Neuronal stem cell (in vitro differentiated cells): ENCODE measurements at places on chromosomes 12 and 14.
A peak's percentile ranks its signal among the peaks of the same experiment; 100 is the strongest.

- no peak for DNase-seq
These were observed 100.7 kb downstream of the ITPR2 start for GRCh38 chr12:26732005-26732908.

DNA sequence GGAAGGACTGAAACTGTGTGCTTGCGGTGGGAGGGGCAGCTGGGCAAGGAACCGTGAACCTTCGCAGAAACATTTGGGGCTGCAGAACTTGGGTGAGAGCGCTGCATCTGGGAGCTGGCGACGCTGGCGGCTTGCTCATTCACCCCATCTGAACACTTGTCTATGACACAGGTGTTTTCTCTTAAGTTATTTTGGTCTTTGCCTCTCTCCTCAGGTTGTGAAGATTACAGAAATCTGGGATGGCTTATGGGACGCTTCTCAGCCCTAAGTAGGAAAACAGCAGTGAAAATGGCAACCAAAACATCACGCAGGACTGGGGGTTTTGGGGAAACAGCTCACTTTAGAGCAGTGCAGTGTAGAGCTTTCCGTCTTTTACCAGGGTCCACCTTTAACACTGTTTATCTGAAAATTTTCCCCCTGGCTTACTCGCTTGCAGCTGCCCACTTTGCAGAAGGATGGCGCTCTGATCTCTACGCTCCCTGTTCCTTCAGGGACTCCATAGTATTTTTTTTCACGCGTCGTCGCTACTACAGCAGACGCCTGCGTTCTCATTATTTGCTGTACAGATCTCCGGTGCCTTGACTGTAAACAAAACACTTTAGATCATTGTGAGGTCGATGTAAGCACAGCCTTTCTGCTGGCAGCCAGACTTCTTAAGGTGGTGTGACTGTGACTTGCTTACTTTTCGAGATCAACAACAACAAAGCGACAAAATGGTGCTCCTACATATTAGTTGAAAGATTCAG is 2.7 kb upstream of the CDKN1B start:
- no peak for DNase-seq

DNA sequence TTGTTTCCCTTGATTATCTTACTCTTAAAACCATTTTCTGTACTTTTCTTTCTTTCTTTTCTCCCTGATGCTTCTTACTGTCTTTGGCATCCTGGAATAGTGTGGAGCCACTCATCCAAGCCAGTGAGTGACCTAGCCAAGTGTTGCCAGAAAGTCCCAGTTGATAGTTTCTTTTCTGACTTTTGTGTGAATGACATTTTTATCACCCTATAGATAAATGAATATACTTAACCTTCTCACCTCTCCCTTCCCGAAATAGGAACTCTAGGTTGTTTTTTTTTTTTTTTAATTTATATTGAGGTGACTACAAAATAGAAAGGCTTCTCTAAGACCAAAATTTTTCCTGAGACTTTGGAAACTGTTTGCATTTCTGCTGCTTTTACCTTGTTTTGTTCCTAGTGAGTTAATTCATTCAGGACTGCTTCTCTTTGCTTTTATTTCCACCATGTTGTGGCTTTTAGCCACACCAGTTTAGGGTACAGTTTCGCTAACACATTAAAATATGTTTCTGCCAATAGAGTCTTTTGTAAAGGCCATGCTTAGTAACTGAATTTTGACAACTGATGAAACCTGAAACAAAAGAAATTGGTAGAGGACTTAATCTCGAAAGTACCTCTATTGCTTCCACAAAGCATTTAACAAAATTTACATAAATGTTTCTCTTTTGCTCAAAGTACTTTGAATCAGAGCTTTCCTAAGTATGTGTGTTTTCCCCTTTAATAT is 194.6 kb downstream of the ERC1 start:
- no peak for DNase-seq

DNA sequence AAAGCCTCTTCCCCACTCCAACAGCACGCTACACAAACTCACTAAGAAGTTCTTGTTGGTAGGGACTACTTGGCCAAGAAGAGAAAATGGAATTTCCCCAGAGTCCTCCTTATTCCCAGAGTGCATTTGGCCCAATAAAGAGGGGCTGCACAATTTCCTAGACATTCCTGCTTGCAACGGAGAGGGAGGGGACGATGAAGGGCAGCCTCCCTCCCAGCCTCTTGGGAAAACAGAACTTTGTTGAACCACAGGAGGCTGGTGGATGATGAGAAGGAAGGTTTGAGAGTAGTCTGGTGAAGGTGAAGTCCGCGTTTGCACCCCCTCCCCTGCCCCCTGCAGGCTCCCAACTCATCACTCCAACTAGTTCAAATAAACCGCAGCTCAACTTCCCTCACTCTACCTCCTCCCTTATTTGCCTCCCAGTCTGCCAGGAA is 19.1 kb upstream of the TBX3 start:
- DNase-seq = no peak

- DNase-seq = peak; percentile 30
These were observed 136.4 kb upstream of the USP15 start for GRCh38 chr12:62123721-62124203.

GRCh38 chr12:64404470-64405256 is 471 bp downstream of the XPOT start:
- DNase-seq = no peak
